ENCODE measurements at places on chromosomes 7 and 10.

- no peak for DNase-seq
Observed at GRCh38 chr7:155193716-155194115, 104.0 kb upstream of the INSIG1 start.

DNA sequence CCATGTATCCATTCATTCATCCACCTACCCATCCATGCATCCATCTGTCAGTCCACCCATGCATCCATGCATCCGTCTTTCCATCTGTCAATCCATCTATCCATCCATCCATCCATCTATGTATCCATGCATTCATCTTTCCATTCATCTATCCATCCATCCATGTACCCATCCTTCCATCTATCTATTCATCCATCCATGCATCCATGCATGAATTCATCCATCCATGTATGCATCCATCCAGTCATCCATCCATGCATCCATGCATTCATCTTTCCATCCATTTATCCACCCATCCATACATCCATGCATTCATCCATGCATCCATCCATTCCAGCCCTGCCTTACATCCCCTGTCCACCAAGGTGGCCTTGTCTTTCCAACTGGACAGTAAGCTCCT lies 45.7 kb downstream of the SORCS3 start:
- DNase-seq, result no peak

GRCh38 chr7:135965602-135966001 lies 11.6 kb downstream of the MTPN start:
- DNase-seq, result no peak

DNA sequence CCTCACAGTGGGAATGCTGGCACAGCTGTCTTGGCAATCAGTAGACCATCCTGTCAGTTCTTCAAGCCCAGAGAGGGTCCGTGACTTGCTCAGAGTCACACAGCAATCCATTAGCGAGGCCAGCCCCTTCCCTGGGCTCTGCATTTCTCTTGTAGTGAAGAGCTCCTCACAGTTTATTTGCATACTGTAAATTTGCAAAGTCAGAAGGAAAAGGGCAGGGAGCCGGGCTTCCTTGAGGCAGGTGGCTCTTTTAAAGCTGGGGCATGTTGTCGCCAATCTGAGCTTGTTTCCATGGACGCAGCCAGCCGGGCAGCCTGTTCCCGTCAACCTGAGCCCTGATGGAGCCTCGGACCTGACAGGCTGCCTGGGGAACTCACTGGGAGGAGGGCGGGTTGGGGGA lies 123.4 kb downstream of the CUX1 start:
- no peak for DNase-seq

GRCh38 chr7:1193593-1194424 lies 33.8 kb upstream of the ZFAND2A start:
- DNase-seq, result no peak

GRCh38 chr7:156640949-156641485 lies 443 bp downstream of the RNF32 start:
- no peak for DNase-seq

DNA sequence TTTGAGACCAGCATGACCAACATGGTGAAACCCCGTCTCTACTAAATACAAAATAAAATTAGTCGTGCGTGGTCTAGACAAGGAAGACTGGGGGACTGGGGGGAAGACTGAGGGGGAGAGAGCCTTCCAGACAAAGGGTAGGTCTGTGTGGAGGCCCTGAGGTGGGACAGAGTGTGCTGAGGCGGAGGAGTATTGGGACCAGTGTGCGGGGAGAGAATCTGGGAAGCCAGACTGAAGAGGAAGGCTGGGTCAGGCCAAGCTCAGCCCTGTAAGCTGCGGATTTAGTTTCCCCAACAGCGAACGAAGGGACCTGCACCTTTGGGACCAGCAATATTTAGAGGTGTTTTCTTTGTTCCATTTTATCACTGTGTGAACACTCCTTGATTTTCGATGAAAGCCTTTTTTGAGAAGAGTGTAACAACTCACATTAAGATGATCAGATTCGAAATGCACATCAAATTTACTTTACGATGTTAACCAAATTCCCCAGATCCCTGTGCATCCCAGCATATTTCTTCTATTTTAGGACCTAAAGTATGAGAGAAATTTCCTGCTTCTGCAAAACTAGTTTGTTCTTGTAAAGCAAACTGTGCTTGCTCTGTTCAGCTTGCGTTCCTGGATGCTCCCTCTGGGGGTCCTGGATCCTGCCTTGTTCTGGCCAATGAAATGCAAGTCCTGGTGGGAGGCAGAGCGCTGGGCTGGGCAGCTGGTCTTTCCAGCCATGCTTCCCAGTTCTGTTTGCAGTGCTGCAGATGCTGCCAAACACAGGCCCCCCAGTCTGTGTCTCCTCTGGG lies 39.4 kb downstream of the PLAU start:
- no peak for DNase-seq

- no peak for DNase-seq
Observed at GRCh38 chr10:89337484-89337883, 9.7 kb downstream of the IFIT3 start.

GRCh38 chr10:35456784-35457183 lies 120.5 kb downstream of the CCNY start:
- DNase-seq, result no peak

DNA sequence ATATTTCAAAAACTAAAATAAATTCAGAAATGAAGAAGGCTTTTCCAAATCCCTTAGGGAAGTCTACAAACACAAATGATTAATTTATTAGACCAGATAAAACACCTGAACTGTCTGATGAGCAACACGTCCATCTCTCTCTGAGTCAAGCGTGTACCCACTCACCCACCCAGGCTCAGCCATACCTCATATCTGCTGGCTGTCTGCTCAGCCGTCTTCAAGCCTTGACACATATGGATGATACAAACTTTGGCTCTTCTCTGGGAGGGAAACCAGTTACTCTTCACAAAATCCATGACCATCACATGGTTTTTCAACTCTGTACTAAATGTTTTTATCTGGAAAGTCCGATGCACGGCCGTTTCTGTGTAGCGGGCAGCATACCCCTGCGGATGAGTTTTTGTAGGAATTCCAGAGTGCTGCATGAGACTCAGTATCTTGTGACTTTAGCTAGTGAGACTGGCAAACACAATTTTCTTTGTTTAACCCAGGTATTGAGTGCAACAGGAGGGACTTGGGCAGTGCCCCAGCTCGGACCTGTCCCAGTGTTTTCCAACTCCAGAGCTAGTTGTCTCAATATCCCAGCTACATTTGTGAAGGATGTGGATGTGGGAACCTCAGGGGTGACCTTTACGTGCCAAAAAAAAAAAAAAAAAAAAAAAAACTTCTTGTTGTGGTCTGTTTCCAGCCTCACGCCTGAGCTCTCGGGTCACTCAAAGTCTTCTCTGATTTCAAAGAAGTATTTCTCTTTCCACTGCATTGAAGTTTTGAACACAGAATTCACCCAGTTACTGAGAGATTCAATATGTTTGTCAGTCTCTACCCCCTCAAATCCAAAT lies at the start of gene C10orf90:
TSS of gene C10orf90 (minus strand) at position 638 of the 839 bp plus-strand sequence. CDS start at position 425, 213 bp downstream.
- no peak for DNase-seq

GRCh38 chr10:5876181-5876768 lies 13.4 kb downstream of the ANKRD16 start:
- DNase-seq, result peak; percentile 64

DNA sequence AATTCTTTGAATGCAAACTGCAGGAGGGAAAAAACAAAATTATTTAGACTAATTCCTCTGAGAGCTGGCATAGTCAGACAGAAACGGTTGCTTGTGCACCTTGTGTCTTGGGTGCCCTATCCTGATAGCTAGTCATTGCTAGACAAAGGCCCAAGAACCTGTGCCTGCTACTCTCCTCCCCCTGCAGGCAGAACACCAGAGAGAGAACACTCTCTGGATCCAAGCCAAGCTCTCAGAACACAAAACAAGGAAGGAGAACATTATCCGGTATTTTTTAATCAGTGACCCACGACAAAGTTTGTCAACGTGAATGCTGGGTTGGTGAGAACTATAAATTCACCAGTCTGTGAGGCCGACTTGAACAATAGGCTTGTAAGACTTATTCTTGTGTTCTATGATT lies 18.8 kb upstream of the PPP1R9A start:
- no peak for DNase-seq

DNA sequence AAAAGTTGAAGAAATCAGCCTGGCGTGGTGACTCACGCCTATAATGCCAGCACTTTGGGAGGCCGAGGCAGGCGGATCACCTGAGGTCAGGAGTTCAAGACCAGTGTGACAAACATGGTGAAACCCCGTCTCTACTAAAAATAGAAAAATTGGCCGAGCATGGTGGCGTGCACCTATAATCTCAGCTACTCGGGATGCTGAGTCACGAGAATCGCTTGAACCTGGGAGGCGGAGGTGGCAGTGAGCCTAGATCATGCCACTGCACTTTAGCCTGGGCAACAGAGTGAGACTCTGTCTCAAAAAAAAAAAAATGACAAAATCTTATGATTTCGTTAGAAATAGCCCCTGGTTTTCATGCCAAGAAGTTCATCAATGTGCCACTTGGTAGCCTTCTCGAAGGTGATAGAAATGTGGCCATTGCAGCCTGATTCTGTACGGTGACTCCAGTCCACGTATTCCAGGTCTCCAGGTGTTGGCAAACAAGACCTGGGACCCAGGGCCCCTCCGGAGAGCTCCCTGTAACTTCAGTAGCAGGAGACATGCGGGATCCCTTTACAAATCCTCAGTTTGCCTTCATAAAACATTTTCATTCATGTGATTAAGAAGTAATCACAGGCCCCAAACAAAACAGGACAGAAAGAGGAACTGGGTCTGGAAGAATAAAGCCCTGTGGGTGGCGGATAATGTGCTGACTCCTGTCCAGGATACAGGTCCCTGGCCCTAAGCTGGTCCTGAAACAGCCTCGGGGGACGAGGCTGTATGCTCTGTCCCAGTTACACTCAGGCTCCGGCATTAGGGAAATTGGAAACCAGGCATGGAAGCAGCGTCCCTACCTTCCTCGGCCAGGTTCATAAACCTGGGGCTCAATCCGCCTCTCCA lies 207.3 kb upstream of the SH2B2 start:
- DNase-seq, result no peak

DNA sequence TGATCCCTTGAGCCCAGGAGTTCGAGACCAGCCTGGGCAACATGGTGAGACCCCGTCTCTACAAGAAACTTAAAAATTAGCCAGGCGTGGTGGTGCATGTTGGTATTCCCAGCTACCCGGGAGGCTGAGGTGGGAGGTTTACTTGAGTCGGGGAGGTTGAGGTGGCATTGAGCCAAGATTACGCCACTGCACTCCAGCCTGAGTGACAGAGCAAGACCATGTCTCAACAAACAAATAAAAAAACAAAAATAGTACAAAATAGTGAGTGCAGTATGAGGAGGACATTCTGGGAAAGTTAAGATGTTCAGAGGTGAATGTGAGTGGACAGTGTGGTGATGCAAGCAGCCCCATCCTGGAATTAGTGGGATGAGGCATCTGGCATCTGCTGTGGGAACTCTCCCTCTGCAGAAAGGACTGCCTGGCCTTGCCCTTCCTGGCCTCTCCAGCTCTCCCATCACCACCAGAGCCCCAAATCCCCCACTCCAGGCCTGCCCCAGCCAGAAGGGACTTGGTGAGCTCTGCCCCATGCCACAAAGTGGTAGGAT lies 96.6 kb upstream of the PARD3 start:
- no peak for DNase-seq

GRCh38 chr10:5094265-5095205 lies at the start of gene AKR1C3:
Gene AKR1C3 (plus strand): TSS chr10:5094414. CDS start chr10:5094445, 31 bp downstream.
- peak; percentile 29 for DNase-seq

DNA sequence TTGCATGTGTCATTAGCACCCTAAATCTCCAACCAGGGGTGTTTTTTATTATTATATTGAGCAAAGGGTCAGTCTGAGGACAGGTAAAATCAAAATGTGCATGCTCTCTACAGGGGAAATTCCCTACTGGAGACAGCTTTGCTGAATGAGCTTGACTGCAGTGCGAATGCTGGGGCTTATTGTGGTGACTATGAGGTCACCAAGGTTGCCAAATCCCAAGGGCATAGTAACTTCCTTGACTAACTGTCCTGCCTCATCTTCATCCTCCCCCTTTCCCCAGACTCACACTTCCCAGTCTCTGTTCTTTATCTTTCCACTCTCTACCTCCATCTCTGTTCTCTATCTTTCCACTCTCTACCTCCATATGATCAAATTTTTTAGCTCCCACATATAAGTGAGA lies 22.9 kb upstream of the AOC1 start:
- DNase-seq, result no peak

DNA sequence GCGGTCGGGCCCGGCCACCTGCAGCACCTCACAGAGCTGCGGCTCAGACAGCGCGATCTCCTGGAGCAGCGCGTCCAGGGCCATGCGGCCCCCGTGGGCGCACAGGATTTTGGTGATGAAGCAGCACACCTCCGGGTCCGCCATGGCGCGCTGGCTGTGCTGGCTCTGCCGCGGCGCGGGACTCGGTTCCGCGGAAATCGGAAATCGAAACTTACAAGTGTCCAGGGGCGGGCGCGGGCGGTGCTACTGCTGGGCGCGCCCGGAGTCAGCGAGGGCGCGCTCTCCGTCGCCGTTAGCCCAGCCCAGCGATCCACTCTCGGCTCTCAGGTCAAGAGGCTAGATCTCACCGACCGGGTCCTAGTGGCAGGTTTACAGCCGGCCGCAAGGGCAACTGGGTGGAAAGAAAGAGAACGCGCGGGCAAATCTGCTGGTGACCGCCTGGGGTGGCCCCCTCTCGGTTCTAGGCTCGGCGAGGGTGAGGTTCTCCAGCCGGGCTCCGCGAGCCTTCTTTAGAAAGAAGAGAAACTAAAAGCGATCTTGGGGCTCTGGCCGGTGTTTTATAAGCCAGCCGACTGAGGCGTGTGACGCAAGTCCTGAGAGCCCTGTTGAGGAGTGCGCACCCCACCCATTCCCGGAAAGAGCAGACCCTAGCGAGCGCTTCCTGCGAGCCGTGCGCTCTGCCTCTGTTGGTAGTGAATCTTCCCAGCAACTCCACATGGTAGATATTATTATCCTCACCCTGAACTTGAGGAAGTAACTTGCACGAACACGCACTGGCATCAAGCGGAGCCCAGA lies at the start of gene ZC3HAV1:
TSS of gene ZC3HAV1 (minus strand) at position 533 of the 795 bp plus-strand sequence. CDS start at position 144, 389 bp downstream.
- peak; percentile 67 for DNase-seq

- DNase-seq, result no peak
Observed at GRCh38 chr7:93218997-93219827, 7.1 kb downstream of the HEPACAM2 start.

GRCh38 chr10:126042906-126043305 lies 146.5 kb downstream of the FANK1 start:
- DNase-seq, result no peak

GRCh38 chr10:131031346-131031745 lies 280.2 kb downstream of the TCERG1L start:
- no peak for DNase-seq
